ENCODE measurements at places on chromosomes 5 and 9.

DNA sequence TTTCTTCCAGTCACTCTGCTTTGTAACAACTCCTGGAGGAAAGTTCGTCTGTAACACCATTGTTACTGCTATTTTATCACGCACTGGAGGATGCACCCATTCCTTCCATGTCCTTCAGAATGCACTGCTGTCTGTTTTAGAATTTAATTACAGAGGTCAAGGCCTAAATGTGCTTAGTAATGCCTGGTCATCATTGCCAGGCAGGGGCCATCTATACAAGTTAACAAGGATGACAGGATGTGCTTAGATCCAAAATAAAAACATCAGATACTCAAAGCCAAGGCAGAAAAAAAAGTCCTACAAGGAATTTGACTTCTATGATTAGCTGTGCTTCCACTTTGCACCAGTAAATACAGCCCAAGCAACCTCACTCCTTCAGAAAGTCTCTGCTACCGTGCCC, 371.4 kb downstream of the SEMA5A start:
- peak; percentile 36 for DNase-seq

DNA sequence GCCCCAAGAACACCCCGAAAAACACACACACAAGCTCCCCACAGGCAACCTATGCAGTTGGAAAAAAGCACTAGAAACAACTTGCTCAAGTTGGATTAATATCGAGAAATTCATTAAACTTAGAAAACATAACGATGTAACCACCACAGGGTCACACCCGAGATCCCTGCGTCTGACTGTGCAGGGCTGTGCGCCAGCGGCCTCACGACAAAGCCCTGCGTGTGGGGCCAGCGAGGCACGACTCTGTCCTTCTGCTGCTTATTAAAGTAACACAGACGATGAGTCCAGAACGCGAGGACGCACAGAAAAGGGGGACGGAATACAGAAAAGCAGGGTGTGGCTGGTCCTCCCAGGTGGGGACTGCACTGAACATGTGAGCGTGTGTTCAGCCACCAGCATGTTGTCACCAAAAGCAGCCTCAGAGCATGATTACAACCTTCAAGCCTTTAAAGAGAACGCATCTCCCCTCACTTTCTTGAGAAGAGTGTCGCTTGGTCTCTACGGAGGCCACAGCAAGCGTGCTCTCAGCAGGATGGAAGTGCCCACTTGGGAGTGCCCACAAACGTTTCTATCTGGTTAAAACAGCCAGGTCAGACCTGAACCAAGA, 14.4 kb downstream of the SLC12A7 start:
- no peak for DNase-seq

DNA sequence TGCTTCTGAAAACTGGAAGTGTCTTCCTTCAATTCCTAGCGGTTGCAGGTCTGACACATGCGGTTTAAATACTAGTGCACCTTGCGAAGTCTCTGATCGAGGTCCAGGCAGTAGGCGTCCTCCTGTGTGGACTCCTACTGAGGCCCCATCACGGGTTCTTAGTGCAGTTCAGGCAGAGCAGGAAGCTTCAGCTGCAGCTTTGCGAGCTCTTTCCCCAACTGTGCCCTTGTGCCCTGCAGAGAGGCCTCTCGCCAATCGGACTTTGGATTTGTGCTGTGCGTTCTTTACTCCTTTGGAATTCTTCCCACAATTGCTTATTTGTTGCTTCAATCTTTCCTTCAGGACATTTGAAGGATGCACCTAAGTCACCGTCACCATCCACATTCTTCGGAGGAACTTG, 40.6 kb upstream of the FAM120AOS start:
- DNase-seq = no peak

- no peak for DNase-seq
Measured at GRCh38 chr5:149063896-149064478, 1.1 kb upstream of the SH3TC2 start.

DNA sequence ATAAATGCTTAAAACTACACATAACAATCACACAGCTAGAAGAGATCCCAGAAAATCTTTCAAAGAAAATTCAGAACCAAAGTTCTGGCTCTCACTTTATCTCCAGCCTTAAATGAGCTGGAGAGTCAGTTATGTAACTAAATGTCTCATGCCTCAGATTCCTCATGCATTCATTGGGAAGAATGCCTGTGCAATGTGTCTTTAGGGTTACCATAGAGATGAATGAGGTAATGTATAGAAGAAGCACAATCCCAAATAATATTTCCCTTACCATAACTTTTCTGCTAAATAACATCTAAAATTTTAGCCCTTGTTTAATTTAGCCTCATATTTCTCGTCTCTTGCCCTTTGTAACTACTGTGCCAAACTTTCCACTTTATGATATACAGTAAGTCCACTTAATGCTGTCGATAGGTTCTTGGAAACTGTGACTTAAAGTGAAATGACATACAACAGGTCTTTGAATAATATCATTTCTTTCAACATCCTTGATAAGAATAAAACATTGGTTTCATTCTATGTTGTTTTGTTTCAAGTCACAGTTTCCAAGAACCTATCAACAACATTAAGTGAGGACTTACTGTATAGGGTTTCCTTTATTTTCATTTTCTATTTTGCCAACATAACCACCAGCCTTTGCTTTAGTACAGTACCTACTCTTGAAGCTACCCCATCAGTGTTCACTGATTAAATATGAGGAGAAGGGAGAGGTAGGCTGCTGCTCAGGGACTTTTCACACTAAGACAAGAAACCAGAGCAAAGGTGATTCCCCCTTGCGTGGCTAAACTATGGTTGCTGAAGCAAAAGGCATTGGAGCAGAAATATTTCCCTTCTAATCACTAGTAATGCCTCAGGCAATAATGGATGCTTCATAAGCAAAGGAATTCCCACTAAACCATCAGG, 295.7 kb upstream of the PTGER4 start:
- peak; percentile 70 for DNase-seq

DNA sequence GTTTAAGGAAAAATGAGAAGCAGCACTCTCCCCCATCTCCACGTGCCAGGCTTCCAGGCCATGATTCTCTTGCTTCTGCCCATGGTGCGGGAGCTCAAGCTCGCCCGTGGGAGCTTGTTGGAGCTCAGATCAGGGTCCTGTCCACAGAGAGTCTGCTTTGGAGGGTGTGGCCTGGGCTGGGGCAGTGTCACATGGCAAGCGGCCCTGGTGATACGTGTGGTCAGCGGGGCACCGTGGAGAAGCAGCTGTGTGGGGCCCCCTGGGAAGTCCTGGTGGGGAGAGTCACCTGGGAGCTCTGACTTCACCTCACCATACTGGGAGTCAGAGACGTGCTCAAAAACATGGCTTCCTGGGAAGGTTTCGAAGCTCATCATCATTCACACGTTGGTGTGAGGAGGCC, 275.3 kb downstream of the GADD45G start:
- no peak for DNase-seq

GRCh38 chr5:79845448-79846197, 145.4 kb downstream of the MTX3 start:
- peak; percentile 48 for DNase-seq

DNA sequence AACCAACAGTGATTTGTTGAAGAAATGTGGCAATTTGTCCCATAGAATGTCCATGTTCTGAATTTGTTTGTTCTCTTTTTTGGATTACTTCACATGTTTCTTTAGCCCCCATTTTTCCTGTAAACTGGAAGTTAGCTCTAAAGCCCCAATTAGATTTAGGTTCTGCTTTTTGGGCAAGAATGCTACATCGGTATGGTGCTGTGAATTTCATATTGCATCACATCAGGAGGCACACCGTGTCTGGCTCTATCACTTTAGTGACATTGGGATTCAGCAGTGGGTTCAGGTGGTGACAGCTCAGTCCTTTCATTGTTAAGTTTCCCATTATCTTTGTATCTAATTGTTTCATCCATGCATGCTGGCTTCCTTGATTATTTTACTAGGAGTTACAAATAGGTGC, 27.9 kb downstream of the ADGRV1 start:
- no peak for DNase-seq

- DNase-seq = no peak
Measured at GRCh38 chr9:133371261-133371711, 4.6 kb downstream of the SURF4 start.

GRCh38 chr5:100562821-100563220, 27.6 kb downstream of the FAM174A start:
- DNase-seq = no peak

DNA sequence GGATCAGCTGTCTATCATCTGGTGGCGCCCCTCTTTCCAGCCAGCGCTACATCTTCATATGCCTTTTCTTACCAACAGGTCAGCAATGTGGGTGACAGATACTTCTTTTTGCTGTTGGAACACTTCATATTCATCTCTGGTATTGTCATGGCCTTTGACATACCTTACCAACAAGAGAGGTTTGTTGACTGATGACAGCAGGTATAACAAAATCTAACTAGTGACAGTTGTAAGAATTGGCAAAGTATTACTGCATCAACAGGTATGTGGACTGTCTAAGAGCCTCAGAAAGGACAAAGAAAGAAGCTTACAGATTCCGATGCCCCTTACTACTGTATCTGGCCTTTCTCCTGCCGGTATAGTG, 29.9 kb upstream of the ZSWIM6 start:
- DNase-seq = no peak

- DNase-seq = no peak
Measured at GRCh38 chr5:154118893-154119336, 71.6 kb upstream of the GALNT10 start.

DNA sequence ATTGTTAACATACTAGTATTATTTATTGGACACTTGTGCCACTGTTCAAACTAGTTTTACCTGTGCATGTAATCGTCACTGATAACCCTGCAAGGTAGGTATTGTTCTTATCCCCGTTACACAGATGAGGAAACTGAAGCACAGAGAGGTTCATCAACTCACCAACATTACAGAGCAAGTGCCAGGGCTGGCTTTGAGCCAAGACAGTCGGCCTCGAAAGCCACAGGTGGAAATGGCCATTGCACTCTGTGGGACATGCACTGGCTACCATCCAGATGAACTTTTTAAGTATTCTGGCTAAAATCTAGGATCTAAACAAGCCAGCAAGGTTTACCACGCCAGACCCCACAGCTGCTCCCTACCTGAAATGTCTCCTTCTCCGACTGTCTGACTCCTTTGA, 57.9 kb downstream of the TEX10 start:
- DNase-seq = no peak
